ENCODE measurements at places on chromosomes 3 and 15.

DNA sequence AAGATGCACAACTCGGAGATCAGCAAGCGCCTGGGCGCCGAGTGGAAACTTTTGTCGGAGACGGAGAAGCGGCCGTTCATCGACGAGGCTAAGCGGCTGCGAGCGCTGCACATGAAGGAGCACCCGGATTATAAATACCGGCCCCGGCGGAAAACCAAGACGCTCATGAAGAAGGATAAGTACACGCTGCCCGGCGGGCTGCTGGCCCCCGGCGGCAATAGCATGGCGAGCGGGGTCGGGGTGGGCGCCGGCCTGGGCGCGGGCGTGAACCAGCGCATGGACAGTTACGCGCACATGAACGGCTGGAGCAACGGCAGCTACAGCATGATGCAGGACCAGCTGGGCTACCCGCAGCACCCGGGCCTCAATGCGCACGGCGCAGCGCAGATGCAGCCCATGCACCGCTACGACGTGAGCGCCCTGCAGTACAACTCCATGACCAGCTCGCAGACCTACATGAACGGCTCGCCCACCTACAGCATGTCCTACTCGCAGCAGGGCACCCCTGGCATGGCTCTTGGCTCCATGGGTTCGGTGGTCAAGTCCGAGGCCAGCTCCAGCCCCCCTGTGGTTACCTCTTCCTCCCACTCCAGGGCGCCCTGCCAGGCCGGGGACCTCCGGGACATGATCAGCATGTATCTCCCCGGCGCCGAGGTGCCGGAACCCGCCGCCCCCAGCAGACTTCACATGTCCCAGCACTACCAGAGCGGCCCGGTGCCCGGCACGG is 991 bp downstream of the SOX2 start:
- no peak overlapping the region for H3K27ac ChIP-seq
- peaks cover 49% of the 10 kb centered on the region for H3K27me3 ChIP-seq
- H3K4me1 ChIP-seq, result peaks cover 4% of the 10 kb centered on the region
- no peak for DNase-seq
- peaks cover 9% of the 10 kb centered on the region for H3K36me3 ChIP-seq
- H3K4me3 ChIP-seq, result no peak overlapping the region

- no peak for DNase-seq
- no peaks in the 10 kb centered on the region for H3K4me1 ChIP-seq
- H3K4me3 ChIP-seq, result no peak overlapping the region
- H3K27me3 ChIP-seq, result peaks cover 35% of the 10 kb centered on the region
- no peak overlapping the region for H3K27ac ChIP-seq
- no peaks in the 10 kb centered on the region for H3K36me3 ChIP-seq
Measured at GRCh38 chr3:119751423-119751822, 30.5 kb upstream of the NR1I2 start.

- H3K4me1 ChIP-seq, result no peaks in the 10 kb centered on the region
- no peak overlapping the region for H3K4me3 ChIP-seq
- no peaks in the 10 kb centered on the region for H3K27me3 ChIP-seq
- no peaks in the 10 kb centered on the region for H3K36me3 ChIP-seq
Measured at GRCh38 chr3:146308682-146309081, 57.8 kb upstream of the PLSCR4 start.

DNA sequence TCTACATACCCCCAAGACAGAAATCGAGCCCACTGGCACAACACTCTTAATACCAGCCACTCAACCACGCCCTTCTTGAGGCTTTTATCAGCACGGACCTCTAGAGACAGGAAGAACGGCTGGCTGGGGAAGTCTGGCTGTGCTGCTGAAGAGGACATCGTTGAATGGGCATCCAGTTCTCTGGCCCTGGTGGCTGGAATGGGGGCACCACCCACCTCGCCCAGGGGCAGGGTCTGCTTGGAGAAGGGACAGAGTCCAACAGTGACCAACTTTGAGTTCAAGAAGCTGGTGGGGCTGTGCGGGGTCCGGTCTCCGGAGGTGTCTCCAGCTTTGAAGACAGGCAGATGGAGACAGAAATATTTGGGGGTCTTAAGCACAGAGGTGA is 77.5 kb downstream of the ATP10A start:
- no peak for DNase-seq
- no peaks in the 10 kb centered on the region for H3K36me3 ChIP-seq
- no peak overlapping the region for H3K4me3 ChIP-seq
- no peak overlapping the region for H3K27ac ChIP-seq
- H3K27me3 ChIP-seq, result no peaks in the 10 kb centered on the region

DNA sequence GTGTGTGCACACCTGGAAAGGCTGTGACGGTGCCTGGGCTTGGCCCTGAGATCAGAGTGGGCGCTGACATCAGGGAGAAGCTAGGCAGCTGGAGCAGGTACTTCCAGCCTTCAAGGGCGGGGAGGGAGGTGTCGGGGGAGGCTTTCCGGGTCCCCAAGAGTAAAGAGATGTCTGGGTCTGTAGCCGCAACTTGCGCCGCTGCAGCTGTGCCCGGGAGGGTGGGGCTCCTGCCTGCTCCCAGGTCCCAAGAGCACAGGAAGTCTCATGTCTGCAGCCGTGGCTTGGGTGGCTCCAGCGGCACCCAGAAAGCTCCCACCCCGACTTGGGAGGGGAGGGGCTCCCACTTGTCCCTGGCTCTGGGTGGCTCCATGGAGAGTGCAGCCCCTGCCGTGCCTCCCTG is 103.2 kb upstream of the BNIP2 start:
- H3K27ac ChIP-seq, result peak overlapping the region; percentile 46
- no peaks in the 10 kb centered on the region for H3K36me3 ChIP-seq
- H3K4me3 ChIP-seq, result peak overlapping the region; percentile 76
- peaks cover 34% of the 10 kb centered on the region for H3K27me3 ChIP-seq
- peak; percentile 10 for DNase-seq

DNA sequence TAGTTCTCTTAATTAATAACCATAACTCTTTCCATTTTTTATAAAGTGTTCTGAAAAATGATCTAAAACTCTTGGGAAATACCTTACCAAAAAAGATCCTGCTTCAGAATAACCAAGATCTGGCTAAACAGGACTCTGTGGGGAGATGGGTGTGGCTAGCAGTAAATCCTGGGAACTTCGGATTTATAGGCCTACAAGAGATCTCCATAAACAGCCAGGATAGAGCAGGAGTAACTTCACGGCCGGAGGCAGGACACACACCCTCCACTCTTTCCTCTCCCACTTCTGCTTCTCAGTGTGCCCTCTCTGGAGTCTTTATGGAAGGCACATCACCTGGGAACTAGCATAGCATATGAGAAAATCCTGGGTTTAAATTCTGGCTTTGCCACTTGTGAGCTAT is 309.4 kb upstream of the SOX2 start:
- H3K4me1 ChIP-seq, result no peaks in the 10 kb centered on the region
- H3K27me3 ChIP-seq, result no peaks in the 10 kb centered on the region
- no peak overlapping the region for H3K27ac ChIP-seq
- H3K36me3 ChIP-seq, result no peaks in the 10 kb centered on the region

DNA sequence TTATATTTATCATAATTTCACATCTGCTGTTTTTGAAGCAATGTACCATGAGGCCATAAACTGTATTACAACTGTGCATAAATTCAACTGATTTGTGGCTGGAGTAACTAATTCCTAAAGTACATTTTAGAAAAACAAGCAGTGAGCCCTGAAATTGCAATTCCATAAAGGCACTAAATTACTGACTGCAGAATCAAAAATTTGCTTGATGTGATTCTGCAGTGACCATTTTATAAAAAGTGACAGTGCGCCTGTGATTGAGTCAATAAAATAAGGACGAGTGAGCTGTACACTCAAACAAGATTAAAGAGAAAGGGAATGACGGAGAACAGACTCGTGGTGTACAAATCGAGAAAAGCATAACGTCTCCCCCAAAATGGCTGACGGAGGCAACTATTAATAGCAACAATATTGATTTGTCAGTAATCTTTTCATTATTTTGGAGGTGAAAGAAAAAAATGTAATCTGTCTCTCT is 121.4 kb upstream of the MEIS2 start:
- H3K4me1 ChIP-seq, result no peaks in the 10 kb centered on the region
- H3K27ac ChIP-seq, result no peak overlapping the region
- no peak for DNase-seq
- H3K36me3 ChIP-seq, result no peaks in the 10 kb centered on the region

GRCh38 chr3:157092230-157092629 is 67.7 kb downstream of the CCNL1 start:
- H3K4me1 ChIP-seq, result peaks cover 24% of the 10 kb centered on the region
- H3K27ac ChIP-seq, result no peak overlapping the region
- DNase-seq, result no peak
- H3K4me3 ChIP-seq, result no peak overlapping the region
- H3K27me3 ChIP-seq, result peaks cover 14% of the 10 kb centered on the region
- H3K36me3 ChIP-seq, result peaks cover 21% of the 10 kb centered on the region

- peaks cover 32% of the 10 kb centered on the region for H3K4me1 ChIP-seq
- no peaks in the 10 kb centered on the region for H3K27me3 ChIP-seq
- peaks cover 29% of the 10 kb centered on the region for H3K36me3 ChIP-seq
- no peak overlapping the region for H3K4me3 ChIP-seq
- no peak for DNase-seq
- H3K27ac ChIP-seq, result no peak overlapping the region
Measured at GRCh38 chr3:42575137-42575741, 6.5 kb downstream of the SEC22C start.

GRCh38 chr3:50639055-50639494 is 22.1 kb downstream of the MAPKAPK3 start:
- H3K27ac ChIP-seq, result peak overlapping the region; percentile 48
- peaks cover 23% of the 10 kb centered on the region for H3K36me3 ChIP-seq

GRCh38 chr15:71329497-71330260 is 214.4 kb downstream of the THSD4 start:
- H3K27ac ChIP-seq, result no peak overlapping the region
- H3K4me3 ChIP-seq, result no peak overlapping the region

DNA sequence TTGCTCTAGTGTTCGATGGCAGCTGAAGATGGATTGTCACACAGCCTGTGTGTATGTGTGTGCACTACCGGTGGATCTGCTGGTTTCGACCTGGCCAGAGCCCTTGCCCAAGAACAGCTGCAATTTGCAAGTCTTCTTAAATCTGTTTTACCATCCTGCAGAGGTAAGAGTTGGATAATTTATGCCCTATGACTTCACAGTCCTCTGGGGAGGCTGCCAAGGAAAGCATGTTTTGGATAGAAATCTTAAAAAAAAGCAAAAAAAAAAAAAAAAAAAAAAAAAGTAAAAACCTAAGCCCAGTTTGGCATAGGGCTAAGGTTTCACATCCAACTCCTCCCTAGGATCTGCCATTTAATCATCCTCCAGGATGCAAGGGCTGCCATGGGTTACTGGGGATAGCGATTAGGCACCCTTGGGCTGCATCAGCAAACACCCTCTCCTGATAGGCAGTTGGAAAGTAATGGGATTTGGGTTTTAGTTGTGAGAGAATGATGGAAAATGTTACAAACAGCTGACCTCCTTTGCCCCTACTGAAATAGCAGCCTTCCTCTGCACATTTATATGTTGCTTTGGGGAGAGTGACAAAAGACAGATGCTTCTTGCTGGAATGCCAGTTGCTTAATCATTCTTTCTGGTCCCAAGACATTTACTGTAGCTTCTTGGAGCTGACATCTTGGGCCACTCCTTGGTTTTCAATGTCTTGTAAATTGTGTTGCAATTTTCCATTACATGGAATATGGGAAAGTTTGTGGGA is 35.4 kb downstream of the CD200R1L start:
- no peaks in the 10 kb centered on the region for H3K36me3 ChIP-seq
- no peaks in the 10 kb centered on the region for H3K27me3 ChIP-seq
- H3K4me1 ChIP-seq, result peaks cover 4% of the 10 kb centered on the region
- H3K4me3 ChIP-seq, result no peak overlapping the region
- DNase-seq, result no peak
- H3K27ac ChIP-seq, result no peak overlapping the region

GRCh38 chr15:48250640-48251076 is 44.6 kb downstream of the SLC12A1 start:
- no peak for DNase-seq
- no peak overlapping the region for H3K4me3 ChIP-seq
- no peaks in the 10 kb centered on the region for H3K4me1 ChIP-seq
- no peaks in the 10 kb centered on the region for H3K36me3 ChIP-seq
- peaks cover 29% of the 10 kb centered on the region for H3K27me3 ChIP-seq

- H3K36me3 ChIP-seq, result no peaks in the 10 kb centered on the region
- peaks cover 10% of the 10 kb centered on the region for H3K27me3 ChIP-seq
- no peak overlapping the region for H3K4me3 ChIP-seq
- DNase-seq, result no peak
- H3K4me1 ChIP-seq, result no peaks in the 10 kb centered on the region
- H3K27ac ChIP-seq, result no peak overlapping the region
Measured at GRCh38 chr3:54131026-54131605, 8.8 kb downstream of the CACNA2D3 start.
